ENCODE measurements at places on chromosomes 5 and 9.
A peak's percentile ranks its signal among the peaks of the same experiment; 100 is the strongest.

DNA sequence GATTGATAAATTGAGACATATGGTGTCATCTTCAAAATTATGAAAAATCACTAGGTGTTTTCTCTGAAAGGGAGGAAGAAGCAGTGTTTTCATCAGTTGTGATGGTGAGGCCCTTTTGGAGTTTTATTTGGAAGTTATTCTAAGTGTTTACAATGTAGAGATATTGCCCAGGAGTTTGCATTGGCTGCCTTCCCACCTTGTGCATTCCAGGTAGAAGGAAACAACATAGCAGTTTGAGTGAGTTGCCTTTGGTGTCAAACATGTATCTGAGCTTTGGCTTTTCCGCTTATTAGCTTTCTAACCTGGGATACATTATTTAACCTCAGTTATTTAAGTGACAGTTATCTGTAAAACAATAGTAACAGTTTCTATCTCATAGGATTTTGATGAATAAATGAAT lies 122.5 kb downstream of the SCAMP1 start:
- no peak for DNase-seq

DNA sequence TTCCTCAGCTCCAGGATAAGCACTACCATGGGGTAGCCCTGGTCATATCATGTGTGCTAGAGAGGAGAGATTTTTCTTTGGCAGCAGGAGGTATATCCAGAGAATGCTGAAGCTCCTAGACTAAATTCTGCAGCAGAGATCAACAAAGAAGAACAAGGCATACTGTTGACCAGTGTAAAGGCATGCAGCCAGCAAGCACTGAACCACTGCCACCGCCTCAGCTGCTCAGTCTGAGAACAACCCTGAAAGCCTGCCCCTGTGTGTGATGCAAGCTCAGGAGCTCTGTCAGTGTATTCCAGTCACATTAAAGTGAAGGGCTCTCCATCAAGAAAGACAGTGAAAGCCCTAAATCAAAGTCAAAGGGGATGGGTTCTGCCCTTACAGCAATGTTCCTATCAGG lies 439.5 kb upstream of the CD180 start:
- no peak for DNase-seq

DNA sequence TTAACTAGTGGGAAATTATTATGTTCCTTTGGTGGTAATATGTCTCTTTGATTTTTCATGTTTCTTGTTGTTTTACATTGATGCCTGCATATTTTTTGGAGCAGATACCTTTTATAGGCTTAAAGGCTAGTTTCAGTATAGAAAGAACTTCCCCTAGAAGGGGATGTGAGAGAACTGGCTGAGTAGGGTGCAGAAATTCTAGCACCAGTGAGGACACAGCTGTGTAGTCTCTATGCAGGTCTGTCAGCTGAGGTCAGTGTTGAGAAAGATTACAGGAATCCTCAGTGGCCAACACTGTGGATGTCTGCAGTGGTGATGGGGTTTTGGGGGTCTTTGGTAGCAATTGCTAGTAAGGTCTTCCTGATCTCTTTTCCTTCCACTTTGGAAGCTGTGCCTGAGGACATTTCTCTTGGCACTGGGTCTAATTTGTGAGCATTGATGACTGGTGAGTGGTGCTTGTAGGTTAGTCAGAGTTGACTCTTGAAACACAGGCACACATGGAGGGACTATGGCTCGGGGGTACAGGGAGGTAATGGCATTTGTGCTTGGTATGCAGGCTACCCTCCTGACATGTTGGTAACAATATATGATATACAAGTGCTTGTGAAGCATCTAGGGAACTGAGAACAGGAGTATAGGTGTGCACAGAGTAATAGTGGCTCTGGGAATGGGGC lies 221.4 kb downstream of the SPATA31D1 start:
- DNase-seq = no peak

DNA sequence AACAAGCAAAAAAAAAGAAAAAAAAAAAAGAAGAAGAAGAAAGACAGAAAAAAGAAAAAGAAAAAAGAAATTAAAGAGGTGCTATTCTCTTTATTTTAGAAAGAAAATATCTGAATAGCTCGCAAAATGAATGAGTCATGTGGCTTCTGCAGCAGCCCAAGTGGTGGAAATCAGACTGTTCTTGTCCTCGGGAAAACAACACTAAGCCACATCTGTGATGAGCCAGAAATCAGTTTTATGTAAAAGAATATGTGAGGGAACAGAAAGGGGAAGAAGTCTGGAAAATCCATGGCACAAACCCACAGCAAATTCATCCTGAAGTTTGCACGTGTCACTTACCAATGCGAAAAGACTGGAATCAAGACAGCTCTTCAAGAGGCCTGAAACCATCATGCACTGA lies 118.7 kb upstream of the GAS1 start:
- no peak for DNase-seq

DNA sequence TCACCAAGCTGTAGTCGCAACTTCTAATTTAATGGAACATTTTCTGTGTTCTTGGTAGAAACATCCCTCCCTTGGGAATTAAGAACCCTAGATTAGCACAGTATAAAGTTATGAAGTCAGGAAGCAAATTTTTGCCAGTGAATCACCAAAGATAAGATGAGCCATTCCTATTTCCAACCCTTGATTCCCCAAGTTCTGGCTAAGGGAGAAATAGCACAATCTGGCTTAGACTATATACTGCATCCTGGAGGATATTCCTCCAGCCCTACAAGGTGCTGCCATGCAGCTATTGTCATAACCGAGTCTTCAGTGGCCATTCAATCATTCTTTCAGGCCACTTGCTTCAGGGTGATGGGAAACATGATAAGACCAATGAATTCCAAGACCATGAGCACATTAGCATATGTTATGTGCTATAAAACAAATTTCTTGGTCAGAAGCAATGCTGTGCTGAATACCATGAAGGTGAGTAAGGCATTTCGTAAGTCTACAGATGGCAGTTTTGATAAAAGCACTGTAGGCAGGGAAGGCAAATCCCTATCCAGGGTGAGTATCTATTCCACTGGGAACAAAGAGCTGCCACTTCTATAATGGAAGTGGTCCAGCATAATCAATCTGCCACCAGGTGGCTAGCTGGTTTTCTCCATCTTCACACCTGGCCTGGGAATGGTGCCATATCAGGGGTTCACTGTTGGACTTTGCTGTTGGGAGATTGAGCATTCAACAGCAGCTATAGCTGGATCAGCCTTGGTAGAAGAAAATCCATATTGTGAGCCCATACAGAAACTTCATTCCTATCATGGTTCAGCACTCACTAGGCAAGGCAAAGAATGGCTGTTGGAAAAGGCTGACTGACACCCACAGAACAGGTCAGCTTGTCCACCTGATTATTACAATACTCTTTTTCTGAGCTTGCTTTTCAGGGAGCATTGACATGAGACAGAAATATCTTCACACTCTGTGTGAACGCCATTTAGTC lies 19.6 kb upstream of the ARL15 start:
- peak; percentile 96 for DNase-seq

GRCh38 chr5:80759866-80760577 lies 105.2 kb upstream of the DHFR start:
- no peak for DNase-seq
